ENCODE measurements at places on chromosomes 12 and 14.

DNA sequence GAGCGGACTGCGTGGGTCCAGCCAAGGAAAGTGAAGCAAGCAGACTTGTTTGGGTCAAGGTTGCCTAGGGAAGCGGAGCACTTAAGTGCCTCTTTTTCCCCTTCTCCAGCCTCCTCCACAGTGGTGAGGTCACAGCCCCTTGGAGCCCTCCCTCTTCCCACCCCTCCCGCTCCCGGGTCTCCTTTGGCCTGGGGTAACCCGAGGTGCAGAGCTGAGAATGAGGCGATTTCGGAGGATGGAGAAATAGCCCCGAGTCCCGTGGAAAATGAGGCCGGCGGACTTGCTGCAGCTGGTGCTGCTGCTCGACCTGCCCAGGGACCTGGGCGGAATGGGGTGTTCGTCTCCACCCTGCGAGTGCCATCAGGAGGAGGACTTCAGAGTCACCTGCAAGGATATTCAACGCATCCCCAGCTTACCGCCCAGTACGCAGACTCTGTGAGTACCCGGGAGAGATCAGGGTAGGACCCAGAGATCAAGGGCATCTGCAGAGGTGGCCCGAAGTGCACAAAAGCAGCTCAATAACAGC is at the start of gene TSHR:
Gene TSHR (plus strand): TSS at position 206 of the 526 bp plus-strand sequence. CDS start 60 bp downstream, at position 266.
- peak; percentile 8 for ATAC-seq

DNA sequence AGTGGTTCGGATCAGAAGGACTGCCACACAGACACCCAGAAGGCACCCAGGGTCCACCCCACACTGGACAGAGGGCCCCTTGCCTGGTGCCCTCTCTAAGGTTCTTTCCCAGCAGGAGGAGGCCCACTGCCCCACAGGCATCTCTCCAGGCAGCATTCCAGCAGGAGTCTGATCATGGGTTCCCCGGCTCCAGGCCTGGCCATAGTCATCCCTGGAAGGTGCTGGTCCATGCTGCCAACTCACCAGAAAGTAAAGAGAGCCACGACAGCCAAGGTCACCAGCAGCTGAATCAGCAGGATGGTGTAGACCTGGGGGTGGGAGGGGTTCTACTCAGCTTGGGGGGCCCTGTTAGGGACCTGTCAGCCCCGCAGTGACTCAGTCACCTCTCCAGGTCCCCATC is 6.4 kb downstream of the FAIM2 start:
- ATAC-seq: no peak

GRCh38 chr12:31238764-31239387 is 87.1 kb downstream of the SINHCAF start:
- peak; percentile 73 for ATAC-seq

DNA sequence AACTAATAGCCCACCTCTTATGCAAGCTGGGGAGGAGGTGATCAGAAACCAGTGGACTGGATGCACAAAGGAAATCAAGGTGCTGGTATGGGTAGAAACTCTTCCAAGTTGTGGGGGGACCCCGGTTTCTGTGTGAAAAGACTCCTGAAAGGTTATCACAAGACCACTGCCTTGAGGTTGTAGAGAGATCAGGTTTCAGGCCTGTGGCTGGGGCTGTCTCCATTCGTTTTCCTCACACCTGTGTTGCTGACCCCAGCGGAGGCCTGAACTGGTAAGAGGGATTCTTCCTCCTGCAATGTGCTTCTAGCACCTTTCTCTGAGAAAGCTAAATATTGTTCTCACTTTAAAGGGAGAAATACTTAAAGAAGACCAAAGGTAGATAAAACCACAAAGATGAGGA is 9.3 kb upstream of the OR4K5 start:
- no peak for ATAC-seq

DNA sequence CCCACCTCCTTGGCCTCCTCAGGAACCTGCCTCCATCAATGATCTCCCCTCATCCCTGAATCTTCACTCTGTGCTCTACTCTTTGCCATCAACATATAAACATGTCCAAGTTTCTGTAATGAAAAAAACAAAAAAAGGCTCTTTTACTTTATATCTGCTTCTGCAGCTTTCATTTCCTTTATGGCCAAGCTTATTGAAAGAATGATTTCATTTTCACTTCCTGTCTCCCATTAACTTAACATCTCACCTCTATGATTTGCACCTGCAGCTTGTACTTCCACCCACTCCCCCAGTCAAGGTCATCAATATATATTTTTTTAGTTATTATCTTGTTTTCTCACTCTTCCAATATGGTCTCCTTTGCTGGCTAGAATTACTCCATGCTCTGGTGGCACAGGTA is 15.6 kb upstream of the RNU6-7 start:
- no peak for ATAC-seq

DNA sequence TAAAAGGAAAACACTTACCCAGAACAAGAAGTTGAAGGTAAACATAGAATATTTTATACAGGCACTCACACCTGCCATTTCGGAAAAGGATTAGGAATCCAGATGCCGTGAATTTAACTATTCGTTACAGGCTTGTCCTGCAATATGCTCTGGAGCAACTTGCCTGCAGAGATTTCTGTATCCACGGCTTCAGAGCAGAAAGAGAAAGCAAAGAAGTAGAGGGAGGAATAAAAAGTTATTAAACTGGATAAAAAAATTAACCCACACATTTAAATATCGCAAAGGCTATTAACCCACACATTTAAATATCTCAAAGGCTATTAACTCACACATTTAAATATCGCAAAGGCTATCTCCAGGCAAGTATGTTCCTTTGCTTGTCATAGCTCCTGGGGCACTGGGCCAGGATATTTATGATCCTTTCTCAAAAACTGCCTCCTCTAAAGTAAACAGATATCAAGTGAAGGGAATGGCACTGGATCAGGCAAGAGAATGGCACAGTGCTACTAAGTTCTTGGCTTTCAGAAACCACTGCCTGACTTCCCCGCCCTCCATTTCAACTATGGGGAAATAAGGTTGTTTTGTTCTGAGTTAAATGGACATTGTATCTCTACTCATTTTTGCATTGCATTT is at the start of gene TSPAN8:
Gene TSPAN8 (minus strand): TSS at position 399 of the 633 bp plus-strand sequence. CDS start 321 bp downstream, at position 78.
- ATAC-seq: no peak

- no peak for ATAC-seq
These were observed 67.0 kb downstream of the FBXW8 start for GRCh38 chr12:116977465-116978380.

DNA sequence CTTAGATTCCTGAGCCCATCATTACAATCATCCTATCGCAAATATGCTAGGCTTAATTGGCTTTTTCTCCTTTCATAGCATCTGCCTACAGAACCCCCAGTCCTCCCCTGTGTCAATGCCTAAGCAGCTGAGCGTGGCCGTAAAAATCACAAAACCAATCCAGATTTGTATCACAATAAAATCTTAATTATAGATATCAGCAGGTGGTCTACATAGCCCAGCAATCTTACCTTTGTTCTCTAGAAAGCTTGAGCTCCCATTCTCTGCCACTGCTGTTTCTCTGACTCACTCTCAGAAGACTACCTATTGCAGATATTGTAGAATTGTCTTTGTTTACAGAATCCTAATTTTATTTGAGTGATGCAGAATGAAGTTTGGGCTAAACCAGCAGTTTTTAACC is 37.9 kb upstream of the PPM1A start:
- no peak for ATAC-seq

GRCh38 chr14:80924365-80925103 is 17.0 kb downstream of the CEP128 start:
- ATAC-seq: no peak

DNA sequence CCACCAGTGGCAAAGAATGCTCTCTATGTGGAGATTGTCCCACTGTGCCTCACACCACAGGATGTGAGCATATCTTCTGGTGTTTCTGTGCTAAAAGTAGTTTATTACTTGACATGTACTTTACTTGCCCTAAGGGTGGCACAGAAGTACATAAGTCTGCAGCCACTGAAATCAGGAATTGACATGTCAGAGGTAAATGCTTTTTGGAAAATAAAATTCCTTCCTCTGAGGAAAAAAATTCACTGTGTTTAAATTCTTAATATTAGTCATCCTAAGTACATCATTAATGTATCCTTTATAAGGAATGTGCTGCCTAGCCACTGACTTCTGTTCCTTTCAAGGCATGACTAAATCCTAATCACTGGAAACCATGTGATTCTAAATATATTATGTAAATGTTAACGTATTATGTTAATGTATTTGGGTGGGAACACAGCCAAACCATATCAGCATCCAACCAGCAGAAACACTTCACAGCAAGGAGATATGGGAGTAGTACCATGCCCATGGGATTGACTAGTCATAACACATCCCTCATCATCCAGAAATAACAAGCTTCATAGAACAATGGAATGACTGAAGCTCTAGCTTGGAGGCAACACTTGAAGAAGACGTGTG is 239.7 kb upstream of the PPFIA2 start:
- ATAC-seq: peak; percentile 49

- no peak for ATAC-seq
These were observed 591.2 kb downstream of the VRK1 start for GRCh38 chr14:97388408-97388807.

GRCh38 chr12:94459728-94460615 is at the start of gene CEP83:
CEP83 (minus strand) TSS chr12:94459867; CDS start chr12:94412490, 47,377 bp downstream.
- ATAC-seq: peak; percentile 97
